ENCODE measurements at places on chromosomes 4 and X.

DNA sequence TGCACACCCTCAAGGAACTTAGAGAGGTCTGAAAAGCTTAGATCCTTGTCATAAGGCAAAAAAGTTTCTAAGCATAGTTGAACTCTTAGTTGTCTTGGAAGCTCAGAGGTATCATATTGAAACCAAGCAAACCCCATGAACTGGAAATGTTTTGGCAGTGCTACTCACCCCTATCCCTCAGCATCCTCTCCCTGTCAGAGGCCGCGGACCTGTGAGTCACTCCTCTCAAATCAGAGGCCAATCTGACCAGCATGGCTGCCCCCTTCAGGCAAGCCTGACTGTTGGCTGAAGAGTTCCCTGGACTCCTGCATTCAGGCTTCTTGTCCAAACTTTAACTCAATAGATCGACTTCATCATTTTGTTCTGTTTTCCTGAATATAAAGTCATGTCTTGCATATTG, 69.4 kb downstream of the KCNIP4 start:
- H3K4me1 ChIP-seq: no peaks in the 10 kb centered on the region
- H3K27me3 ChIP-seq: no peaks in the 10 kb centered on the region
- H3K27ac ChIP-seq: no peak overlapping the region
- no peaks in the 10 kb centered on the region for H3K36me3 ChIP-seq
- no peak overlapping the region for H3K4me3 ChIP-seq
- no peak for DNase-seq

GRCh38 chrX:135307171-135307570, 2.1 kb upstream of the ETDC start:
- DNase-seq: no peak
- no peak overlapping the region for H3K27ac ChIP-seq
- no peak overlapping the region for H3K4me3 ChIP-seq

DNA sequence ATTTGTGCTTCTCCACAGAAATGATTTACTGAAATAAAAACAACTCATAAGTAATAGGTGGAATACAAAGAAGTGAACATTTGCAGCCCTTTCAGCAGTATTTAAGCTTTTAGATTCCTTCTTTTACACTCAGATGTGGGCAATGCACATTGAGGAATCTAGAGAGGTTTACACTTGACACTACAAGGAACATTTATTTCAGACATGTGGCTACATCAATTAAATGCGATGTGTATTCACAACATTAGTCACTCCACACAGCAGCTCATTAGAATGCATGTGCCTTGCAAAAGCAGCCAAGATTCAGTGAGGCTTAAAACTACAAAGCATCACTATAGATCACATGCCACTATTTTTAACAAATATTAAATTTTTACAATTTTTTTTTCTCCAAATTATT, 480.7 kb downstream of the INPP4B start:
- no peak for DNase-seq
- H3K27me3 ChIP-seq: no peaks in the 10 kb centered on the region
- no peaks in the 10 kb centered on the region for H3K36me3 ChIP-seq
- H3K4me1 ChIP-seq: no peaks in the 10 kb centered on the region
- no peak overlapping the region for H3K27ac ChIP-seq

DNA sequence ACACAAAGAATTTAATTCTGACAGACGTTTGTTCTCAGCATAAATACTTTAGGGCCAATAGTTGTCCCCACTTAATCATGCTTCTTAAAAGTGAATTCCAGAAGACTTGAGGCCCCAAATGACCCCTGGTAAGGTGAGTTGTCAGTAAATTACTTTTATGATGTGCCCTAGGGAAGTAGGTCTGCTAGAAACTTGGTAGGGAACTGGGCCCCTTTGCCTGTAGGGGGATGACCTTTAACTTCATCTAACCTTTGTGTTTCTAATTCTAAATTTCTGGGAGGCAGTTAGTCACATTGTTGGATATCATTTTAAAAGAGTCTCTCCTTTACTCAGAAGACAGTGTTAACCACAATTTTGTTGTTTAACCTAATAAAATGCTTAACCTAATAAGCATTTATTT, 28.8 kb downstream of the HHIP start:
- DNase-seq: no peak
- H3K4me3 ChIP-seq: no peak overlapping the region
- H3K27ac ChIP-seq: no peak overlapping the region
